ENCODE measurements at places on chromosomes 7 and 10.

- DNase-seq, result no peak
These were observed 264.0 kb upstream of the PRKCQ start for GRCh38 chr10:6843894-6844650.

DNA sequence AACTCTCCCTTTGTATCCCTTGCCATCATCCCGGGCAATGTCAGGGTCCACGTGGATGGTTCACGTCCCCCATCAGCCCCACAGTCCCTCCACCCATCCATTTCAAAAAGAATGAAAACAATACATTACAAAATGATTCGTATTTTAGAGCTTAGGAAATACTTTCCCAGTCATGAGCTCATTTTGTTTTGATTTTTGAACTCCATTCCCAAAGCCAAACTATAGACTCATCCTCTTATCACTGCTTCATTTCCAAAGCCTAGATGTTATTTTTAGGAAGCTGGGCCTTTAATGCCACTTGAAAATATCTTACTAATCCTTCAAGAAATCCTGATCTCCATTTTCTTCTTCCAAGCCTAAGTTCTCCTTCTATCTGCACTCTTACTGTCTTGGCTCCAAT is 72.1 kb downstream of the WNT2 start:
- DNase-seq, result no peak

DNA sequence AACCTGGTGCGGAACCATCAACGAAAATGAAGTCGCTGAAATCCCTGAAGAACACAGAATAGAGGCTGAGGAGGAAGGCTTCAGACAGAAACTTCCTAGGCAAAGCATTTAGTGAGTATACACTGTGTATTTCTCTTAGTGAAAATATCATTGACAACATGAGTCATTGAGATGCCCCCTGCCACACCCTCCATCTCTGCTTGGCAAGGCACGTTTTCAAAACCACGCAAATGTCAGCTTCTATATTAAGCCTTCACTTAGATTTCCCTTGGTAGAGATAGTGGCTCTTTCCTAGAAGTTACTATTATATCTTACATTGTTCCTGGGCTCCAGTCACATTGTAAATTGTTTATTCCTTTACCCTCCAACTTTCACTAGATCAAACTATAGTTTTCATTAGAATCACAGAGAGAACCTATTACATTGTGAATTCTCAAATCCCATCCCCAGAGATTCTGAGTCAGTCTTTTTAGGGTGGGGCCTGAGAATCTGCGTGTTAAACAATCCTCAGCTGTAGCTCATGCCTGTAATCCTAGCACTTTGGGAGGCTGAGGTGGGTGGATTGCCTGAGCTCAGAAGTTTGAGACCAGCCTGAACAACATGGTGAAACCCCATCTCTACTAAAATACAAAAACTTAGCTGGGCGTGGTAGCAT is 4.6 kb upstream of the SKAP2 start:
- DNase-seq, result no peak

GRCh38 chr10:103480521-103480920 is 1.5 kb upstream of the CALHM3 start:
- no peak for DNase-seq

GRCh38 chr10:96309628-96310320 is 5.5 kb downstream of the DNTT start:
- no peak for DNase-seq
